ENCODE measurements at places on chromosomes 13 and 19.

- DNase-seq = peak; percentile 42
These were observed 714 bp downstream of the PLPP2 start for GRCh38 chr19:290372-291005.

GRCh38 chr13:113064534-113065405, 40.8 kb upstream of the F7 start:
- no peak for DNase-seq

- no peak for DNase-seq
These were observed 272.0 kb downstream of the LMO7 start for GRCh38 chr13:75908141-75908540.

- no peak for DNase-seq
These were observed 467.2 kb upstream of the ARGLU1 start for GRCh38 chr13:107035186-107035585.

- DNase-seq = peak; percentile 42
These were observed 6.4 kb downstream of the AXL start for GRCh38 chr19:41225238-41226052.

GRCh38 chr13:49412749-49413148, 31.1 kb downstream of the CAB39L start:
- no peak for DNase-seq

- no peak for DNase-seq
These were observed 62.4 kb downstream of the MPHOSPH8 start for GRCh38 chr13:19695829-19696228.

- no peak for DNase-seq
These were observed 12.9 kb upstream of the LENG8 start for GRCh38 chr19:54436031-54436523.

DNA sequence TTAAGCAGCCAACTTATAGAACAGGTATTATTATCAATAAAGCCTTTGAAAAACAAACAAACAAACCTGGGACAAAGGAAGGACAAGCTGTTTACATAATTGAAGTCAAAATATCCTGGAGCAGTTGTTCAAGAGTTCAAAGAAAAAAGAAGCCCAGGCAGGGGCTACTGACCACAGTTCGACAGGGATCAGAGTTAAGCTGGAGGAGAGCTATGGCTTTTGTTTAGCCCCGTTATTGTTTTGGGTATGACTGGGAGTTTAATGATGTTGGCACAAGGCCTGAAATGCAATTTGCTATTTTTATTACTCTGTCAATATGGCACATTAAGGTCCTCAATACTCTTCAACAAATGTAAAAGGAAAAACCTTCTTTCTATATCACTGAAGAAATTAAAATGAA, 624.4 kb upstream of the KLHL1 start:
- no peak for DNase-seq

- peak; percentile 76 for DNase-seq
These were observed 3.7 kb upstream of the FCER2 start for GRCh38 chr19:7705387-7706187.

DNA sequence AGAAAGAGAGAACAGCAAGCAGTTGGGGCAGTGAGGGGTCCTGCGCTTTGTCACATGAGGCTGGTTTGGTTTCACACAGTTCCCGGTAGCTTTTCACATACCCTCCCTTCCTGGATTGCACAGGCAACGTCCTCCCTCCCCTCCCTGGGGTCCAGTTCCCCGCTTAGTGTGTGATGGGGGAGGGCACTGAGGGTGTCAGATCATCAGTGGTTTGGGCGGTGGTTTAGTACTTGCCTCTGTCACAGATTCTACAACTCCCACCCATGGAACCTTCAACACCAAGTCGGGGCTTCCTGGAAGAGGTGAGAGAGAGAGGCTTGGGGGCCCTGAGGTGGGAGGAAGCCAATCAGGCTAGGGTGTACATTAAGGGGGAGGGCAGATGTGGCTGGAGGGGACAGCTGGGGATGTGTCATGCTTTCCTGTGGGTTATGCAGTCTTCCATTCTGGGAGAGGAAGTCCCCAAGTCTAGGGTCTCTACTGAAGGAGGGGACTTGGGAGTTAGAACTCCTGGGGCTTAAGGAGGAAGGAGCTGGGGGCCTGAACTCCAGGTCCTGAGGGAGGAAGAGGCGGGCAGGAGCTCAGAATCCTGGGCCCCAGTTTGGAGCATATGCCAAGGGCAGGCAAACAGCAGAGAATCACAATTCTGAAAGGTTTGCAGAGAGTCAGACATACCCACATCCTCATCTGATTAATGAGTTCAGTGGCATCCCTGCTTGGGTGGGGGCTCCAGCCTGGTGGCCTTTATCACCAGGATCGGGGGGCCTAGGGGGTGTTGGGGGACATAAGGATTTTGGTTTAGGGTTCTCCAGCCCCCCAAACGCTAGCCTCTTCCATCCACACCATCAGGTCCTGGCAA, at the start of gene NKG7:
TSS of gene NKG7 (minus strand) at position 6 of the 856 bp plus-strand sequence. CDS start 119 bp downstream, outside the sequence.
- peak; percentile 58 for DNase-seq

DNA sequence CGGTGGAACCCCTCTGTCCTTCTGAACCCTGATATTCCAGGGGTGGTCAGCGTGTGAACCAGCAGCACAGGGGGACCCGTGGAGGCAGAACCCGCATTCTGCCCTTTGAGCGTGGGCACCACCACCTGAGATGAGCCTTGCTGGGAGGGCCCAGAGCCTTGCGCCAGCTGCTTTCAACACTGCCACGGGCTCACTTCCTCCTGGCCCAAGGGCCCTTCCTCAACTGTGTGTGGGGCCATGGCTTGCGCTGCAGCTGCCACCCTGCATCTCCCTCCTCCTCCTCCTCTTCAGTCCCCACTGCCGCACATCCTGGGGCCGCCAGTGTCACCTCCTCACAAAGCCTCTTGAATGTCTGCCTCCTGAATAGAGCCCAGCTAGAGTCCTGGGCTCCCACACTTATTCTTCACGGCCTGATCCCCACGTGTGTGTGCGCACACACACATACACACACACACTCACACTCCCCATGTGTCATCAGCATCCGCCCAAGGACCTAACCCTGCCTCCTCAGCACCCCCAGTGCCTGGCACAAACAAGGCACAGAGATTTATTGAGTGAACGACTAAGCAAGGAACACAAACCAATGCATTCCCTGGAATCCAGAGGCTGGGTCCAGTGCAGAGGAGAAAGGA, 26.9 kb upstream of the TMEM160 start:
- DNase-seq = no peak

DNA sequence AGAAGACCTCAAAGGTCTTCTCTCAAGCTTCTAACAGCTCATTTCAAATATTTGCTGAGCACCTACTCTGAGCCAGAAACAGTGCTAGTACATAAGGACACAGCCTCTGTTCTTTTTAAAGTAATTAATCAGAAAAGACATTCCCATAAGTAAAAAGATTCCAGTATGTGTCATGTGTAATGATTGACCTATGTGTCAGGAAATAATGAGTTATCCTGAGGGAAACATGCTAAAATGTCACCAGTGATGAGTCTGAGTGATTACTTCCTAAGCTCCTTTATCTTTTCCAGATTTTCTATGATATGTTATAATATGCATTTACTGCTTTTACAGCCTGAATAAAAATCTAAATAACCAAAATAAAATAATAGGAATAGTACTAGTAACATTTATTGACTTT, 107.6 kb downstream of the SLC25A15 start:
- DNase-seq = no peak

DNA sequence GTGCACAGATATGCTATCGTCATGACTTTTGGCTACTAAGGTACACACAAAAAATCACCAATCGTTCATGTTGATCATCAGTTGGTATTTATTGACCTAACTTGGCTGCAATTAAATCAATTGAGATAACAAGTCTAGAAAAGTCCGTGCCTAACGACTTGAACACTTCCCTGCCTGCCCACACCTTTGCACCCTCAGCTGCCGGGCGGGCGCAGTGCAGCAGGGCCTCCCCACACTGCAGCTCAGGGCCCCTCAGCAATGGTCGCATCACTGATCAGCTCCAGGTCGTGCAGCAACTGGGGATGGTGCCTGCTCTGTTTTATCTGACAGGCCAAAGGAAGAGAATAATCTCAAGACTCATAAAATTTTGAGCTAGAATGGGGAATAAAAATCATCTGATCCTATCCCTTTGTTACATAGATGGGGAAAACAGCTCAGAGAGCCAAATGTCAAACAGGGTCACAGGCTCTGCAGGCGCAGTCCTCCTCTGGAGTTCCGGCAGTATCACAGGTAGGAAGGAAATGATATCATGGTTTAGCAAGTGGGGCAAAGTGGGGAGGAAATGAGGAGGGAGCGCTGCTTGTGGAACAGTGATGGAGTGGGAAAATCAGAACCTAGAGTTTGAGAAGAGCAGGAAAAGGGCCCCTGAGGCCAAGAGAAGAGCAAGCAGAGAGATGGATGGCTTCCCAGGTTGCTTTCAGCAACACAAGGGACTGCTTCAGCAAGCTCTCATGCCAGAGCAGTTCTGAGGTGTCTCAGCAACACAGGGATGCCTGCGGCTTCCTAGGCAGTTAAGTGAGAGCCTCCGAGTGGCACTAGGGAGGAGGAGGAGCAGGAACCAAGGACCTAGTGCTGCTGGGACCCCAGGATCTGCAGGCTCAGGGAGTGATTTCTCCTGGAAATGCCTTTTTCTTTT, 57.5 kb downstream of the SLC7A1 start:
- no peak for DNase-seq

- no peak for DNase-seq
These were observed 71.7 kb upstream of the VSTM2B start for GRCh38 chr19:29454109-29454508.

DNA sequence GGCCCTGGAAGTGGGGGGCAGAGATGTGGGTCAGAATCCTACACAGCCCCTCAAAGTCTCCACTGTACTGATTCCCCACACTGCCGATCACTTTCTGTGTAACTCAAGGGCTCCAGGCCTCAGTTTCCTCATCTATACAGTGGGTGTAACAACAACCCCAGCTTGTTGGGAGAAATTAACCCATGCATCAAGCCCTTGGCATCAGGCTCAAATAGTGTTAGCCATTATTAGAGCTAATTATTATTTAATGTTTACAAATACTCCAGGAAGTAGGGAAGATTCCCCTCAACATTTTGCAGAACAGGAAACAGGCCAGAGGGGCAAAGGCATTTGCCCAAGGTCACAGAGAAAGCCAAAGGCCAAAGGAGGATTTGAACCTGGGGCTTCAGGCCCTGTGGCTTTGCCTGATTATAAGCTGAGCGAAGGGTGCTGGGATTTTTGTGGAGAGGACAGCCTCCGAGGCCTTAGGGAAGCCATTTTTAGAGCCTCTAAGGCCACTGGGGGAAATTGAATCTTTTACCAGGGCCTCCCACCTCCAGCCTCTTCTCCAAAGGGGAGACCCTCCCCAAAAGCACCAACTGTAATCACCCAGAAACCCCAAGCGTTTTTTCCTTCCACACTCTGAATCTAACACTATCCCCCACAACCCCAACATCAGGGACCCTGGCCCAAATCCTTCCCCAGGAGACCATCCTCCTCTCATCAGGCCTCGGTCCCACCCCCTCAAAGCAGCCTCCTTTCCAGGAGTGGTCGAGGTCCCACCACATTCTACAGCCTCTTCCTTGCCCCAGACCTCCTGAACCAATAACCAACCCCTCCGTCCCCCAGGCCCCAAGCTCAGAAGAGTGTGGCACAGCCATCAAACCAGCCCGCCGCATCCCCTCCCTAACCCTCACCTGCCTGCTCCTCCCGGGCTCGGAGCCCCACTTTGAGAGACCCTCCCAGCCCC, 1.1 kb downstream of the FKBP8 start:
- DNase-seq = no peak

- no peak for DNase-seq
These were observed 341.9 kb upstream of the TMTC4 start for GRCh38 chr13:101016475-101016874.

Data from stimulated activated CD4-positive, alpha-beta T cell treated with anti-CD3 and anti-CD28 coated beads, Interleukin-4, amount 100 ng/mL, for 1 hour (primary cell).